AG09309 (cell line): ENCODE measurements at places on chromosomes 2 and 18.

GRCh38 chr2:39663187-39663930 is 2.4 kb upstream of the TMEM178A start:
- DNase-seq = no peak

- DNase-seq = no peak
These were observed 320.6 kb upstream of the TFPI start for GRCh38 chr2:187874786-187875185.

GRCh38 chr2:28391564-28392296 is 928 bp upstream of the FOSL2 start:
- DNase-seq = no peak

DNA sequence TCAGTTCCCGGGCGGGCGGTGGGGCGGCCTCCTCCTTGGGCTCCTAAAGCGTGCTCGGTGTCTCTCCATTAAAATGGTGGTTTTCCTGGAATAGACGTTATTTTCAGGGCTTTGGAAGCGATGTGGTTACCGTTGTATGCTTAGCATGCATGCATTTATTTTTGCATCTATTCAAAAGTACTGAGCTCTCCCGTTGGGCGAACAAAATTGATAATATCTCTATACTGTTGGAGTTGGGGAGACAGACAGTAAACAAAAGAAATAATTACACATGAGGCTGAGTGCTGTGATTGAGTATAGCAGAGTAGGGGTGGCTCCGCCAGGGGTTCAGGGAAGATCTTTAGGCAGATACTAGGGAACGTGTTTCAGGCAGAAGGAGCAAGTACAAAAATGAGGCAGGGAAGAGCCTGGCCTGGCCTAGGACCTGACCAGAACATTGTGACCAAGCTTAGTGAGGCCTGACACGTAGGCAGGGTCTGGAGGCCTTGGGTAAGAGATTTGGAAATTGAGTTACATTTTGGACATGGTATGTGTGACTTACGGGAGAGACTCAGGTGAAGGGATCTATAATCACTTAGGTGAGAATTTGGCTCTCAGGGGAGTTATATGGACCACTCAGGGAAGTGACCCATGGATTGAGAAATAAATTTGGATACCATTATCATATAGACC is 674 bp downstream of the NCAPH start:
- no peak for DNase-seq

GRCh38 chr18:3511980-3512379 is 62.0 kb downstream of the TGIF1 start:
- peak; percentile 79 for DNase-seq

DNA sequence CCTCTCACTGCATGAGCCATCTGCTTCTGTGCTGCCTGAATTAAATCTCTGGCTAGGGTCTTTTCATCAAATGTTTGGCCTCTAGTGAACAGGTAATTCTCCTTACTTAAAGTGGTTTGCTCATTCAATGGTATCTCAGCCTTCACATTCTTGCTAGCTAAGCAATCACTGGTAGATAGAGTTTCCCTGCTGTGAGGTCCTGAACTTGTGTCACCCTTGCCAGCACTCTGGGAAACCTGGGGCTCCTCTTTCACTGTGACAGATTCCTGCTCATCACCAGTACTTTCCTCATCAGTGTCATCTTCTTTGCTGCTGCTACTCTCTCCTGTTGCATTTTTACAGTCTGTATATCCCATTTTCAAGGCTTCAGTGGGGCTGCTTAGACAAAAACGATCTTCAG is 69.1 kb upstream of the DTNB start:
- DNase-seq = no peak

GRCh38 chr2:42195559-42195958 is 26.4 kb downstream of the EML4 start:
- DNase-seq = no peak

DNA sequence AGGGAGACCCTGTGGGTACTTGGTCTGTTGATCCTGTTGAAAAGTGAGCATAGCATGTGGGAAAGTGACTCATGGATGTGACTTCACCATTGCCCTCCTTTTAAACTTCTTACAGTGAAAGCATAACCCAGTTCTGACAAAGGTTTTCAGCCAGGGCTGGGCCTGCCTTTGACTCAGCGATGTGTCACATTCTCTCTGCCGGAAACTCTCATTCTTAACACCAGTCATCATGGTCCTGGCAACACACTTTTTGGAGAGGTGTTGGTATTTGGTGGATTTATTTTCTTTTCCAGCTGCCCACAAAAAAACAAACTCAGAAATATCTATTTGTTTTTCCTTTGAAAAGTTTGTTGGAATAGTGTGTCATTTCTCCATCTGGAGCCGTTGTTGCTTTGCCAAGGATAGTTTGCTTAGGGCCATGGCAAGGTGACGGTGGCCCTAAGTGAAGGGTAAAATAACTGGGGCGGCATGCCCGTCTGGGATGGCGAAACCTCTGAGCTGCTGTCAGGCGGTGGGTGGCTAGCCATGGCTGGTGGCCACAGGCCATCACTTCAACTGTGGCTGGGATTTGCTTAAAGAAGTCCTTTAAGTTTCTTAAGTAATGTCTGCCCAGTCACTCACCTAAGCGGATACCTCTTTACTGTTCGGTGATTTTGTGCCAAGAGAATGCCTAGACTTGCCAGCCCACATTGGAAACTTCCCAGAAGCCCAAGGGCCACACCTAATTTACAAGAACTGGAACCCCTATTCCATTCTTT is 123.3 kb downstream of the LTBP1 start:
- DNase-seq = peak; percentile 90

GRCh38 chr2:100813527-100813926 is 6.4 kb upstream of the NPAS2 start:
- DNase-seq = peak; percentile 53

- DNase-seq = no peak
These were observed 38.7 kb downstream of the PKDCC start for GRCh38 chr2:42086500-42086953.

DNA sequence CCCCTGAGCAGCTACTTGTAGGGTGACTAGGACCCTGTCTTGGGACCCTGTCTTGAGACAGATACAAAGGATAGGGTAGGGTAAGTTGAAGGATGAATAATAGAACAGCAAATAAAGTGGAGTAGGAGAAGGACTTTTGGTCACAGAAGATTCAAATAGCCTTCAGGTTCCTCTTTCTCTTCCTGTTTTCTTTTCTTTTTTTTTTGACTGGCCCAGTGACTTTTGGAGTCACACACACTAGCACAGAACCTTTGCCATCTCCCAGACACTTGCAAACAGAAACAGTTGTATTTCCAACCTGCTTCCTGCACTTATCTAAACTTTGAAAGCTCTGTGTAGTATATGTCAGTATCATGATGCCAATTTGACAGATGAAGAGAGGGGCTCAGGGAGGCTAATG is 108.2 kb downstream of the TDRD15 start:
- no peak for DNase-seq

DNA sequence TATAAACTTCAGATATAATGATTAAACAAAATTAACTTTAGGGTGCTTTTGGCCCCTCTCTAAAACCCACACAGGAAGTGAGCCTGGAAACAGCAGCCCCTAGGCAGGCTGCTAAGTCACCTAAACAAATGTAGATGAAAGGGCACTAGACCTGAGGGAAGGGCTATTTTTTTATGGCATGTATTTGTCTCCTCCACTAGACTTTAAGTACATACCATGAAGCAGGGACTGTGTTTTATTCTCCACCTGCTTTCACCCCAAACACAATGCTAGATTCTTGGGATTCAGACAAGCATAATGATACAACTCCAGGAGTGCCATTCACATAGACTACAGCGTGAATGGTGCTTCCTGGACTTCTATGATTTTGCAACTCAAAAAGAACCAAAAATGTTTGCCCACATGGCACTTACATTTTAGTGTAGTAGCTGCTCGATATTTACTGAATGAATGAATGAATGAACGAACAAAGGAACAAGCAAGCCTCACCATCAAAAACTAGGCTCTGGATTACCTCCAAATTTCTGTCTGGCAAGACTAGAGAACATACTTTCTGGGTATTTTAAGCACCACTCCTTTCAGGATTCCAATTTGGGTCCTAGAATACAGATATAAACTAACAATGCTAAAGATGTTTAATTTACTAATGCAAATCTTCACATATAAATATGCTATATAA is 10.1 kb downstream of the ATAD2B start:
- no peak for DNase-seq

- no peak for DNase-seq
These were observed 128.0 kb upstream of the MSH6 start for GRCh38 chr2:47654790-47655562.
